ENCODE measurements at places on chromosomes 12 and 14.

- no peak for DNase-seq
These were observed 132.6 kb downstream of the NTS start for GRCh38 chr12:86006727-86007126.

DNA sequence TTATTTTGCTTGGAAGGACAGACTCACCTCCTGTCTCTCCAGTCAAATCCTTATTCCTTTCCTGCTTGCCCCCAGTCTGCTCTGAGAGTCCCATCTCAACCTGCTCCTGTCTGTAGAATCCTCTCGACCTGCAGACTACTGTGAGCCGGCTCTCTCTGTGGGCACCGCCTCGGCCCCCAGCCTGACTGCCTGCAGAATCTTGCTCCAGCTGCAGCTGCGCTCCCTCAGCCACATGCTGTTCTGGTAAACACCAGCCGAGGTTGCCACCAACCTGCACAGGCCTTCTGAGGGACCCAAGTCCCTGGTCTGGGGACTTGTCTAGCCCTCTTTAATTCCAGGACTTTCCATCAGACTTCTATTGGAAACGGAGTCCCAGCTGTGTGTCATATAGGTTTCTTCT is 44.8 kb upstream of the PRMT8 start:
- DNase-seq = no peak

DNA sequence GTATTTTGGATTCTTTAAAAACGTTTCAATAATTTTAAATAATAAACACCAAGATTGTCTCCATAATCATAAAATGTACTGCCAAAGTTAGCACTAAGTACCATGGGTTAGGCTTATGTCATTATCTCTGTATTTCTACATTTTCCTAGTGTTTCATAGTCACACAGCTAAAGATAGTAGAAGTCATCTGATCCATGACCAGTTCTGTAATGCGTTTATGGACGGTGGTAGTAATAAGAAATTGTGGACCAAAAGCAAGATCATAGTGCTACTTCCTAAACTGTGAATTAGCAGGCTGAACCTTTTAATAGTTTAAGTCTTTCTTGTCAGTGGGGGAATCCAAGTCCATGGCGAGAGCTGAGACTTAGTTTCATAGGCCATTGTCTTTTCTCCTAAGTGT is 142.1 kb downstream of the AKAP6 start:
- no peak for DNase-seq

GRCh38 chr12:46265102-46265501 is 3.7 kb downstream of the SLC38A1 start:
- DNase-seq = no peak

GRCh38 chr14:78863143-78863542 is 693.0 kb downstream of the NRXN3 start:
- peak; percentile 28 for DNase-seq

DNA sequence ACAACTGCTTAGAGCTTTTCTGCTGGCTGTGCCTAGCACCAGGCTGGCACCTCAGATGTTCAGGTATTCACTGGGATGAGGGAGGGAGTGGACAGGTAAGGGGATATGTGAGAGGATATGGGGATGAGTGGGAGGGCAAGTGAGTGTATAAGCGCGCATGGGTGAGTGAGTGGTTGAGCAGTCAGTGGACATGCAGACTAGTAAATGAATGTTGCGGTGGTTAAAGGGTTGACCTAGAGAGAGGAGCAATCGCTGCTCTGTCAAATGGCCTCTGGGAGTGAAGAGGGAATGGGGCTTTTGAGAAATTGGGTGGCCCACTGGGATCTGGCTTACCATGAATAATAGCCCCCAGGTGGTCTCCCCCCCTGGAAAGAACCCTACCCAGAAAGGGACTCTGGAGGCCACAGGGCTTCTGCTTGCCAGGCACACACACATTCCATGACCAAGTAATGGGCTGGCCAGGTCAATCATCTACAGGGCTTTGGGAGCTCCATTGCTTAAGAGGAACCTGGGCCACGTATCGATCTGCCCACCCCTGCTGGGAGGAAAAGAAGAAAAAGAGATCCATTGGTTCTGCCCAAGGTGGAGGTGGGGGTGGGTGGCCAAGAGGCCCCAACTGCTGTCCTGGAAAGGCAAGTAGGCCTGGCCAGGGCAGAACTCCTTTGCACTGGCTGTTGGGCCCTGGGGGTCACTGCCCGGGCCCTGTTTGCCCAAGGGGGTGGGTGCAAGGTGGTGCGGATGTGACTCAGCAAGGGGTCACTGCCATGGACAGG is 30.8 kb upstream of the ZFP36L1 start:
- DNase-seq = no peak

GRCh38 chr12:65653946-65654629 is 170.2 kb upstream of the HMGA2 start:
- no peak for DNase-seq

DNA sequence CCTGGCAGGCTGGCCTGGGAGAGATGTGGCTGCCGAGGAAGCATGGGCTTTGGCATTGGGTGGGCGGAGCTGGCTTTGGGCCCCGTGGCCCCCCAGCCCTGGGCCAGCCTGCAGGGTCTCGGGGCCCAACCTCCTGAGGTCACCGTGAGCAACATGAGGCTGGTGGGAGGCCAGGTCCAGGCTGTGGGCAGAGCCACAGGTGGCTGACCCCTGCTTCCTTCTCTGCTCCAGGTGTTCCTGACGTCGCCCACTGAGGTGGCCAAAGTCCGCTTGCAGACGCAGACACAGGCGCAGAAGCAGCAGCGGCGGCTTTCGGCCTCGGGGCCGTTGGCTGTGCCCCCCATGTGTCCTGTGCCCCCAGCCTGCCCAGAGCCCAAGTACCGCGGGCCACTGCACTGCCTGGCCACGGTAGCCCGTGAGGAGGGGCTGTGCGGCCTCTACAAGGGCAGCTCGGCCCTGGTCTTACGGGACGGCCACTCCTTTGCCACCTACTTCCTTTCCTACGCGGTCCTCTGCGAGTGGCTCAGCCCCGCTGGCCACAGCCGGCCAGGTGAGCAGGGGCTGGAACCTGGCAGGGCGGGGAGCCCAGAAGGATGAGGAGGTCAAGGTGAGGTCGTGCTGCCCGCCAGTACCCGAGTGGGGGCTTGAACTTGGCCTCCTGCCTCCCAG is 5.5 kb downstream of the SLC25A47 start:
- no peak for DNase-seq

DNA sequence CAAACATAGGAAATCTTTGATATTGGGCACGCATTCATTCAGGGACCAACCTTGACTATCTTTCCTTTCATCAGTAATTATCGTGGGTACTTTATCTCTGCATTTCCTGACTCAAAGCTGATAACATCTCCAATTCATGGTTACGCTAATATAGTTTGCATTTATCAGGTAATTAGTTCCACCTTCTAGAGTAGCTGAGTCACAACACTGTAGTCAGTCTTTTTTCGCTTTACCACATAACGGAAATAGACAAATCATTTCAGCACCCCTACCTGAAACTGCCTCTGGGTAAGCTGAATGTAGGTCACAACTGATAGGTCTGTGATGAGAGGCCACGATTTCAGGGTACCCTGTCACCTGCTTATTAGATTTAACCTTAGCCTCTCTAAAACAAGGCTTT is 36.7 kb upstream of the IL22 start:
- no peak for DNase-seq

- no peak for DNase-seq
These were observed 104.2 kb downstream of the PCNX1 start for GRCh38 chr14:71011479-71011878.

DNA sequence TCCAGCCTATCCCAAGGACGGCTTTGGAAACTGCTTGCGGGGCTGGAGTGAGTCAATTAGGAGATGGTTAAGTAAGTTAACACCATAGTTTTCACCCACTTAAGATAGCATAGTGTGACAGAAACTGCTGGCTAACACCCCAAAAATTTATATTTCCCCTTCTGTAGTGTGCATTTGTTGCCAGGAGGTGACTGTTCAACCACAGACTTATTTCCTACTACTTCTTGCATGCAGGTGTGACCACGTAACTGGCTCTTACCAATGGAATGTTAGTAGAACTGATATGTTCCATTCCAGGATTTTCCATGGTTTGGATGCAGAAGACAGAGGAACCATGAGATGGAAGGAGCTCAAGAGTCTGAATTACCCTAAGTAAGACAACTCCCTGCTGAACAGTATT is 52.9 kb upstream of the SLC35F4 start:
- DNase-seq = no peak

GRCh38 chr12:114425031-114425626 is 19.2 kb upstream of the TBX5 start:
- DNase-seq = no peak

- DNase-seq = no peak
These were observed 232.1 kb upstream of the SEL1L start for GRCh38 chr14:81765651-81766275.

GRCh38 chr12:42643881-42644579 is 54.5 kb upstream of the PRICKLE1 start:
- DNase-seq = no peak

GRCh38 chr12:195156-195555 is 18.8 kb downstream of the SLC6A12 start:
- no peak for DNase-seq

DNA sequence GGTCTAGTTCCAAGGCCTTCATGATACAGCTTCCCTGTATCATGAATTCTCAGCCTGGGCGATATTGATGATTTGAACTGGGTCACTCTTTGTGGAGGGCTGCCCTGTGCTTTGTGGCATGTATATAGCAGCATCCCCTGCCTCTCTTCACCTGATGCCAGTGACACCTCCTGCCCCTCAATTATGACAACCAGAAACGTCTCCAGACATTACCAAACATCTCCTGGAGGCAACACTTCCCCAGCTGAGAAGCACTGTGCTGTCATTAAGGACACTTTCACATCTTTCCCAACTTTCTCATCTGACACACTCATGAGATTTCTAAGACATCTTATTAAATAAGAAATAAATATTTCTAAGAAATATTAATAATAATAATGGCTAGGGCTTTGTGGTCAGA is 315.3 kb downstream of the BCL11B start:
- no peak for DNase-seq

DNA sequence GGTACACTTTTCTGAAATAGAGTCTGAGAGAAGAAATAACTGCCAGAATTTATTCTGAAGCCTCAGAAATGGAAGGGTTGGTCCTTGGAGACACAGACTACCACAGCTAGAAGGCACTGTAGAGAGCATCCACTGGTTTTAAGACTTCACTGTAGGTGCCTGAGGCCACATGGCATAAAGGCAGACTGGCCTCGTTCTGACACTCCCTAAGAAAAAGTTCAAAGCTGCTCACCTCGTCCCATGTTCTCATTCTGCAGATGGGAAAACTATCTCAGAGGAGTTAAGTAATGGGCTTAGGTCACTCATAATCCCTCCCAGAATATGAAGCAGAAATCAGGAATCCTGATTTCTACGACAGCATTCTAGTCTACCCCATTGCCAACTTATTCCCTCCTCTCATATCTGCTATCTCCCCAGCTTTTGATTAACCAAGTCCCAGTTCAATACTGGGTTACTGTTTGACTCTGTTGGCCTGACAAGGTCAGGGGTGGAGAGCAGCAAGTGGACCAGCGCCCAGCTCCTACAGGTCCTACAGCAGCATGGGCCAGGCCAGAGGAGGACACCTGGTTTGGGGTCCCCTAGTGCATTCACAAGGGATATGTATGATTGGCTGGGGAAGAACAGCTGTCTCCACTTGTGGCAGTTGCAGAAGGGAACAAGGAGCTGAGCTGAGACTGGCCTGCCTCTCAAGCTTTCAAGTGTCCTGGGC is 3.7 kb downstream of the ITGA5 start:
- no peak for DNase-seq

DNA sequence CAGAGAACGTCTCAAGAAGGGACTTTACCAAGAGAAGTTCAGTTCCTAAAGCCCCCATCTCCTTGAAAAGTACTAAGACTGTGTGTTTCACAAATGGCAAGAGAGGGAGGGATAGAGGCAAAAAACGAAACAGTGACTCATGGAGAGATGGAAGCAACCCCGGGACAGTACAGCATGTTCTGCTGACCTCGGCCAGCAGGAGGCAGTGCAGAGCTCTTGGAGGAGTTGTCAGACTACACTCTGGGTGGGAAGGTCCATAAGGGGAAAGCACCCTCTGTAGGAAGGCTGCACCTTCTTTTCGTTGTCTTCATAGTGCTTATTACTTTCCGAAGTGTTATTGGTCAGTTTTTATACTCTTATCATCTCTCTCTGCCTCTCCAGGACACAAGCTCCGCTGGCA is 525.2 kb upstream of the CCDC196 start:
- peak; percentile 35 for DNase-seq

DNA sequence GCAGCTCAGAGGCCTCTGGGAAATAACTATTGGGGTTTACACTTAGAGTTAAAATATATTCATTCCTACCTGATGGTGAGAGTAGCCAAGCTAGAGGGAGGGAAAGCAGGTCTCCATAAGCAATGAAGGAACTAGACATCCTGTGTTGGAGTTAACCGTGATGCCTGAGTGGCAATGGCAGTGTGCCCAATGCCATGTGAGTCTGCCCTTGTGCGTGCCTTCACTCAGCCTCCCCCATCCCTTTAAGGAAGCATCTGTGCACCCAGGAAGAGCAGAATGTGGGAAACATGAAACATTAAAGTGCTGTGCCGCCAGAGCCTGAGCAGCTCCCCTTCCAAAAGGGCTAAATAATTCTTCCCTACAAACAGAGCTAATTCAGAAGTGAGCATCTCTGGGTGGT is 76.3 kb downstream of the COX16 start:
- DNase-seq = no peak

DNA sequence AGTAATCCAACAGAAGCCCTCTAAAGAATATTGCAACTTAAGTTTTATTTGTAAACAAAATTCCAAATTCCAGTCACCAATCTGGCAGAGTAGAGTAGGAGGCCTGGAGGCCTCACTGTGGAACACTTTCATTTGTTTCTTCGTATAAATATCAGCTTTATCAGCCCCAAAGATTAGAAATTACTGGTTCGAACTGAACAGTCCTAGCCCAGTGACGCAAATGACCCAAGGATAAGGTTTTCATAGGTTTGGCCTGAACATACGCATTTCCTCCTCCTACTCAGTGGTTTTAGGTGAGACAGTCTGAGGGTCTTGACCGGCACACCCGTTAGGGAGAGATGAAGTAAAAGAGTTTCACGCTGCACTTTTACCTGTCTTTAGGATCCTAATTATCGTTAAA is 1.7 kb downstream of the CDC42BPB start:
- no peak for DNase-seq

- DNase-seq = no peak
These were observed 59.3 kb upstream of the CCDC91 start for GRCh38 chr12:28130625-28131598.

DNA sequence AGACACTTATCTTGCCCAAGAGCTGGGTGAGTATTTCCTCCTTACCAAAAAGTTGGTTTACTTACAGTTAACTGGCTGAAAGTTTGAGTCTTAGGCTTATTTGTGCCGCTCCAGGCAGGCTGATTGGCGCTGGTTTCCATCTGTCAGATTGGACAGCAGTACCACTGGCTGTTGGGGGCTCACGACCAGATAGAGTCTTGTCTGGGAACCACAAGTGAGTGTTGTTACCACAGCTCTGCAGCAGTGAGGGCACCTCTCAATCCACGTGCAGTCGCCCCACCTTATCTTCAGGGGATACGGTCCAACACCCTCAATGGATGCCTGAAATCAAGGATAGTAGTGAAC is 58.9 kb downstream of the DDX51 start:
- no peak for DNase-seq

- DNase-seq = no peak
These were observed 1.4 kb downstream of the FIGNL2 start for GRCh38 chr12:51846911-51847642.

Measured in NT2/D1 (cell line).